ENCODE measurements at places on chromosomes 16 and 17.

DNA sequence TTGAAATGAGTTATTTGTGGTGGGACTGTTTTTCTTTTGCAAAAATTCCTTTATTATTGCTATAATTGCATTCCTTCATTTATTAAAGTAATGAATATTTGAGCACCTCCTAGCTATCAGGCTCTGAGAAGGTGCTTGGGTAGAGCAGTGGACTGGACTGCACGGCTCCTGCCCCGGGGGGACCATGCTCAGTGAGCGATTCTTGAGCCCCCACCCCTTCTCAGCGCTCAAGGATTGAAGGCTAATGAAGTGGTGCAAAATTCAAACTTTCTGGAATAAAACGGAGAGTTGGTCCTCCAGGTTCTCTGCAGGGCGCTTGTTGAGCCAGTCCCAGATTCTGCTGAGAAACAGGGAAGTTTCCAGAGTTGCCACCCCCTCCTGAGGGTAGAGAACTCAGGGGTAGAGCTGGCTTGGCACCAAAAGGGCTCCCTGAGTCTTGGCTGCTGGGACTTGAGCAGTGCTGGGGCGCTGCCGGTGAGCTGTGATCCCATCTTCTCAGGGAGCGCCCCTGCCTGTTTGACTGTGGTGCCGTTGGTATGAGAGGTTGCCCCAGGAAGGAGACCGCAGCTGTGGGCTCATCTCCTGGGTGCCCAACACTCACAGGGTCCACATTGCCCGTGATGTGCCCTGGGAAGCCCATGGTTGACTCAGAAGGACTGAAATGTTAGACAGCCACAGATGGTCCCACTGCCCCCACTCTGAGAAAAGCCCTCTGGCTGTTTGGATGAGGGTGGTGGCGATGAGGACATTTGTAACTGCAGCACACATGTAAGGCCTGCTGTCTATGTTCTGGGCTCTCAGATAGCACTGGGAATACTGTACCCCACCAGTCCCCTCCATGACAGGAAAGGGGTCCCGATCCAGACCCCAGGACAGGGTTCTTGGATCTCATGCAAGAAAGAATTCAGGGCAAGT, 20.0 kb downstream of the KSR1 start:
- DNase-seq: no peak

GRCh38 chr17:50063561-50064252, 7.8 kb downstream of the ITGA3 start:
- DNase-seq: no peak

DNA sequence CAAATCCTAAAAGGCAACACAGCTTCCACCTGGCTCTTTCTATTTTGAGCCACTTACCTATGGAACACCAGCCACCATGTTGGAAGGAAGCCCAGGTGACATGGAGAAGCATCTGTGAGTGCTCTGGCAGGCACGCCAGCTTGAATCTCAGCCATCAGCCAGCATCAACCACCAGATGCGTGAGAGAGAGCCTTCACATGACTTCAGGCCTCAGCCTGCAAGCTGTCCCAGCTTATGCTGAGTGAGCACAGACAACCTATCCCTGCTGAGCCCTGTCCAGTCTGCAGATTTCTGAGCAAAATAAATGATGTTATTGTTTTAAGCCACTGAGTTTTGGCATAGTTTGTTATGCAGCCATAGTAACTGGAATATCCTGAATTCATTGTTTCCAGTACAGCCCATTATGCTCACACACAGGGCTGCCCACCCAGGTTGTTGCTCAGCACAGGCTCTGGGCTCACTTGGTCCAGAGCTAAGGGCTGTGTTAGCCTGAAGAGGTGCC, 35.1 kb downstream of the TMEM238L start:
- peak; percentile 14 for DNase-seq

- no peak for DNase-seq
These were observed 16.1 kb upstream of the ABCA5 start for GRCh38 chr17:69342896-69343644.

Measured in anterior cingulate cortex (tissue), 58 donors.